ENCODE measurements at places on chromosomes 7 and 10.

- DNase-seq: no peak
- H3K4me1 ChIP-seq: no peaks in the 10 kb centered on the region
- no peaks in the 10 kb centered on the region for H3K36me3 ChIP-seq
- H3K27ac ChIP-seq: no peak overlapping the region
Measured at GRCh38 chr7:95828824-95829790, 56.8 kb downstream of the DYNC1I1 start.

GRCh38 chr10:117166418-117167345 is 28.6 kb upstream of the VAX1 start:
- peaks cover 13% of the 10 kb centered on the region for H3K4me1 ChIP-seq
- no peak for DNase-seq
- H3K4me3 ChIP-seq: peak overlapping the region; percentile 39
- no peak overlapping the region for H3K27ac ChIP-seq
- H3K27me3 ChIP-seq: peaks cover 93% of the 10 kb centered on the region

DNA sequence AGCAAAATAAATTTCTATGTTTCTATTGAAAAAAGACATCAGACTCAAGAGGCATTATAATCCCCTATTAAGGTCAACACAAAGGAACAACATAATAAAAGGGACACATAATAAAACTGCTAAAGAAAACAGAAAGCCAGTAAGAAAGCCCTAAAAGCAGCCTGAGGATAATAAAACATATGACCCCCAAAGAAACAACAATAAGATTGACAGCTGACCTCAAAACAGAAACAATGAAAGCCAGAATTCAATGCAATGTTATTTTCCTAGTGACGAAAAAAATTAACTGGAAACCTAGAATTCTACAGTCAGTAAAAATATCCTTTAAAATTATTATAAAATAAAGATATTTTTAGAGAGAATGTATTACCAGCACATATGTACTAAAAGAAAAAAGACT is 44.9 kb upstream of the FAM171A1 start:
- no peak overlapping the region for H3K27ac ChIP-seq
- H3K36me3 ChIP-seq: no peaks in the 10 kb centered on the region
- H3K27me3 ChIP-seq: peaks cover 27% of the 10 kb centered on the region
- no peak overlapping the region for H3K4me3 ChIP-seq
- H3K4me1 ChIP-seq: no peaks in the 10 kb centered on the region

DNA sequence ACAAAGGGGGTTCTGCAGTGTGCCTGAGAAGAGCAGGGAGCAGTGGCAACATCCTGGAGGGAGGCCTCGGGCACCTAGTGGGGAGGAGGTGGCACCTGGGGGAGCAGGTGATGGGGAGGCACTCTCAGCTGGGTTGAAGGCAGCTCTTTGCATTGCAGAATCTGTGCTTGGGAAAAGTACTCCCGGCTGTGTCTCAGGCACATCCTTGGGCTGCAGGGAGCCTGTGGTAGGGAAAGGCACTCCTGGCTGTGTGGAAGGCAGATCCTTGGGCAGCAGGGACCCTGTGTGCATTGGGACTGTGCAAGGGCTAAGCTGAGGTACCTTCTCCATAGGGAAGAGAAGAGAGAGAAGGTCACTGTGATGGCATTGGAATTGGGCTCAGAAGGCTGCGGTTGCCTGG is 52.8 kb upstream of the ANTXRL start:
- H3K27ac ChIP-seq: peak overlapping the region; percentile 22
- peak; percentile 6 for DNase-seq
- H3K36me3 ChIP-seq: peaks cover 8% of the 10 kb centered on the region

DNA sequence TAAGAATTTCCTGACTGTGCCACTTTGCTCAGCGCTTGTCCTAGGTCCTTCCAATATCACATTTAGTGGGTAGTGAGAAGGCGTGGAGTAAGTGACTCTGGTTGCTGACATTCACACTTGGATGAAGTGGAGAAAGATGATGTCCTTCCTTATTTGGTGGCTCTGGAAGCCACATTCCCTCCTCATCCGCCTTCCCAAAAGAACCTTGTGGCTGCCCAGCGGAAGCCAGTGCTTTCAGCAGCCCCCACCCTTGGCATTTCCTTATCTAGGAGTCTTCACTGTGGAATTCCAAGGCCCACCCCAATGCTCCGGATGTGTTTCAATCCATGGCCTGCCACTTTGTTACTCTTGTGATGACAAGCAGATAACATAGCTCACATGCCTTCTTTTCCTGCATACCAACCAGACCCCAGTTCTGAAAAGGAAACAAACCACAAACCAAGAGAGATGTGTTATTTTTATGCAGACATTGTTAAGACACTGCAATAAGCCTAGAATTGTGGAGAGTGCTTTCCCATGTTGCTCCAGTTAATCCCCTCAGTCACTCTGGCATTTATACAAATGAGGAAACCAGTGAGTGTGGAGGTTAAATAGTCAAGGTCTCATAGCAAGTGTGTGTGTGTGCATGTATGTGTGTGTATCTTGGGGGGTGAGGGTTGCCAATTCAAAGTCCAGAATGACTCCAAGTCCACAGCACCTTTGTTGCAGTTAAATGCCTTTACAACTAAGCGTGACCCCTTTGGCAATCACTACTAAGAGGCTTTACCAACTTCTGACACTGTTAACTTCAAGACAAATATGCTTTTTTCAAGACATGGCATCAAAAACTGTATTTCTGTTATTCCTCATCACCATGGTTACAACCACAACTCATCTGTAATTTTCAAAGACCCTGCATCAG is 10.3 kb upstream of the ANKRD1 start:
- H3K4me1 ChIP-seq: no peaks in the 10 kb centered on the region
- H3K36me3 ChIP-seq: no peaks in the 10 kb centered on the region
- DNase-seq: no peak
- no peak overlapping the region for H3K4me3 ChIP-seq
- no peak overlapping the region for H3K27ac ChIP-seq
- peaks cover 64% of the 10 kb centered on the region for H3K27me3 ChIP-seq

DNA sequence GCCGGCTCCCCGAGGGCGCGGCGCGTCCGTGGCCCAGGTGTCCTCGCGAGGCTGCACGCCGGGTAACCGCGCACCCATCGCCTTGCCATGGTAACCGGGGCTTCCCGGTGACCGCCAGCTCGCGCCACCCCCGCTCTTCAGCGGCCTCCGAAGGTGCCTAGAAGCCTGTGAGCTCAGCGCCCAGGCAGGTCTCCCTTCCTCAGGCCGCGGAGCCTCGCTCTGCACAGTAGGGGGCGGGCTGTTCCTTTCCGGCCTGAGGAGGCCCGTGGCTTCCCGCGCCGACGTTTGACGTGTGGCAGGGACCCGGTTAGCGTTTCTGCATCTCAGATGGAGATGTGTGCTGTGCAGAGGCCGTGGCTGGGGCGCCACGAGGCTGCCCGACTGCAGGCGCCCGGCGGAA is 117.1 kb downstream of the DYNC2I1 start:
- peaks cover 4% of the 10 kb centered on the region for H3K36me3 ChIP-seq
- no peak for DNase-seq
- H3K4me1 ChIP-seq: peaks cover 16% of the 10 kb centered on the region
- peak overlapping the region; percentile 64 for H3K27ac ChIP-seq
- H3K27me3 ChIP-seq: no peaks in the 10 kb centered on the region
- H3K4me3 ChIP-seq: no peak overlapping the region

Measured in central memory CD8-positive, alpha-beta T cell (primary cell).